Hepatic stellate cell (primary cell): ENCODE measurements at places on chromosomes 5 and 9.

DNA sequence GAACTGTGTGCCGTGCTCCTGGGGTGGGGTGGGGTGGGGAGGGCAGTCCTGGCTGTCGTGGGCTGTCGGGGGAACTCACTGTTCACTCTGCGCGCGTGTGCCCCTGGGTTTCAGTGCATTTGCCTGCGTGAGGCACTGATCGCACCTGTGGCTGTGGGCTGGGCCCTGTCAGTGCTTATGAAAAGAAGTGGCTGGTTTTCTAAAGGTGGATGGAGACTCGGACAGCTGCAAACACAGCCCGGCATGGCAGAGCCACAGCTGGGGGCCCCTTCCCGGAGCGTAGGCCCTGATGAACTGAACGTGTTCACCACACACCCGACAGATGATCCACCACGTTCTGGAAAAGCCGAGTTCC is 42.7 kb downstream of the NKD2 start:
- no peak for DNase-seq

DNA sequence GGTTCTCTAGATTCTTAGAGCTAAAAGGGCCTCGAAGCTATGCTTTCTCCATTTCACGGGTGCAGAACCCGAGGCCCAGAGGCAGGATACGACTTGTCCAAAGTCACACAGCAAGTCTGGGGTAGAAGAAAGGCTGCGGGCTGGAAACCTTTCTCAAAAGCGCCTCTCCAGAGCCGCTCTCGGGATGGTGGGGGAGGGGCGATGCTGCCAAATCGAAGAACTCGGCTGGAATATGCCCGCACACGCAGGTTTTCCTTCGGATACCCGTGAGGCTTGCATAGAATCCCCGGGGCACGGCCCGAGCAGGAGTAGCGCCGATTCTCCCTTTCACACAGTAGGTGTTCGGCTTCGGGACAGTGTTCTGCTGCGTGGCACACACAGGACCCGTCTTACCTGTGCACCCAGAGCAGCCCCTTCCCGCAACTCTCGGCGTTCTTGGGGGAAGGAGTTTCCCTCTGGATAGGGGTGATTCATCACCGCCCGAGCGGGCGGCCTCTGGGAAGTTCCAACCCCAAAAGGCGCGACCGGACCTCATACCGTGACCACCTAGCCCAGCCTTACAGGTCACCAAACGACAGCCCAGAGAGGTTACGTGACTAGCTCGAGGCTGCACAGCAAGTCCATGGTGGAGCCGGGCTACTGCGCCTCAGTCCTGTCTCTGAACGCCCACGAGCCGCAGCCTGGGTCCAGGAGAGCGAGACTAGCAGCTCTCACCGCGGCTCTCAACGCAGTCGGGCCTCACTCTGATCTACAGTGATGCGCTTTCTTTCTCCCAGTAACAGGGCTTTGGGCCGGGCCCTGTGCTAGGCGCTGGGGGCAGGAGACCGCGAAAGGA is 4.1 kb downstream of the PAX5 start:
- no peak for DNase-seq

GRCh38 chr9:121213136-121213806 is 11.6 kb upstream of the RAB14 start:
- DNase-seq: peak; percentile 83

- DNase-seq: no peak
Observed at GRCh38 chr5:12230659-12231058, 326.4 kb upstream of the CTNND2 start.

DNA sequence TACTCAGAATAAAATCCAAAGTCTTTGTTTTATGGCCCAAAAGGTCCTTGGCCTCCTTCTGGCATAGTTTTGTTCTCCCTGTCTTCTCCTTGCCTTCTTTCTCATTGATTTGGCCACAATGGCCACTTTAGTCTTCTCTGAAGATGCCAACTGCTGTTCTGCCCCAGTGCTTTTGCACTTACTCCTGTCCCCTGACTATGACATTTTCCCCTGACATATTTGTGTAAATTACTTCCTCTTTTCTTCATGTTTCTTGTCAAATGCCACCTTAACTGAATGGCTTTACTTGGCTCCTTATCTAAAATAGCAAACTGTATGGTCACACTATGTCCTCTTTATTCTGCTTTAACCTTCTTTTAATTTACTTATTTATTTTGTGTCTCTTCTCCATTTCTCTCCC is 484.7 kb upstream of the ARRDC3 start:
- no peak for DNase-seq

DNA sequence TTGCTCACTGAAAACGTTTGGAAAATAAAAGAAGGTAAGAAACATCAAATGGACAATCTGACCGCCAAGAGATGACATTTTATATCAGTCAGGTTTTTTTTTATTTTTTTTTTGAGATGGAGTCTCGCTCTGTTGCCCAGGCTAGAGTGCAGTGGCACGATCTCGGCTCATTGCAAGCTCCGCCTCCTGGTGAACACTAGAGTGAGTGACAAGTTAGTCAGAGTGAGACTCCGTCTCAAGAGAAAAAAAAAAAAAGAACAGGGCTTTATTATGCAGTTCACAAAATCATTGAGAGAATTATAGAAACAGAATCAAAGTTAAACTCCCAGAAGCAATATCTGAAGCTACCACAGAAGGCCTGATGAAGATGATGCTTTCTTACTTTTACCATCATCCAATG is 70.1 kb downstream of the DTWD2 start:
- no peak for DNase-seq

GRCh38 chr5:126808521-126808988 is 31.6 kb downstream of the LMNB1 start:
- no peak for DNase-seq

- no peak for DNase-seq
Observed at GRCh38 chr5:150146862-150147601, 8.6 kb downstream of the PDGFRB start.

DNA sequence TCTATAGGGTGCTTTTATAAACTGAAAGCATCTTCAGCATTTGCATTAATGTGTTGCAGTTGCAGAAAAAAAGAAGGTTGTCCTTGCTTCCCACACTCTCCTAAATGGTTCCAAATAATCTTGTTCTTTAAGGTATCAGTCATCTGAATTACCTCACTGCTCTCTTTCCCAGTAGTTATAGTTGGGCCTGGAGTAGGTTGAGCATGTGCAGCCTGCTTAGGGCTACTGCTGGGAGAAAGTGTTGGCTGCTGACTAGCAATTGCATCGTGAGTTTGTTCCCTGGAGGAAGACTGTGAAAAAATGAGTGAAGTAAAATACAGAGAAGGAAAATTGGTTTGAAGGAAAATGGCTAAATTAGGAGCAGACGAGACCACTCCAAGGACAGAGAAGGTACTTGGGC is 74.5 kb downstream of the PRR16 start:
- no peak for DNase-seq

DNA sequence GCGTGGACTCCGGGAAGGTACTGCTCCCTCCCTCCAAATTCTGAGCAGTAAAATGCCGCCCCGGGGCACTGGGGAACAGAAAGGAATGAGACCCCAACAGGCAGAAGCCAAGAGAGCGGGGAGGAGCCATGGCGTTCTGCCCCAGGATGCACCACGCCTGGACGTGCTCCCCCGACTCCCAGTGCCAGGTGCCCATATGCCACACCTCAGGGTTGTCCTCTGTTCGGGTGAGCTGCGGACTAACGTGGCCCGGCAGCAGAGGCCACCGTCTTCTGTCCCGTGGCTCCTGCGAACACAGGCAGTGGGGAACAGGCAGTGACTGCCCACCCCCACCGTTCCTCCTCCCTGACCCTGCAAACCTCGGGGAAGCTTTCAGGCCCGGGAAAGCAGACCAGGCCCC is 4.8 kb downstream of the SURF6 start:
- DNase-seq: no peak

DNA sequence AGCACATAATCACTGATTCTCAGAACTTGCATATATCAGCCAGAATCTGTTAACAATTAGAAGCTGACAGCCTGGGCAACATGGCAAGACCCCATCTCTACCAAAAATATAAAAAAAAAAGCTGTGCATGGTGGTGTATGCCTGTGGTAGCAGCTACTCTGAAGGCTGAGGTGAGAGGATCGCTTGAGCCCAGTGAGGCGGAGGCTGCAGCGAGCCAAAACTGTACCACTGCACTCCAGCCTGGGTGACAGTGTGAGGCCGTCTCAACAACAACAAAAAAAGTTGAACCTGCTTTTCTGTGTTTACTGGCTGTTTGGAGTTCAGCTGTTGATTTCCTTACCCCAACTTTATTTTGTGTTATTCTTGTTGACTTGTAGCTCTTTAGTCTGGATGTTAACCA is 66.8 kb downstream of the GOLPH3 start:
- no peak for DNase-seq

DNA sequence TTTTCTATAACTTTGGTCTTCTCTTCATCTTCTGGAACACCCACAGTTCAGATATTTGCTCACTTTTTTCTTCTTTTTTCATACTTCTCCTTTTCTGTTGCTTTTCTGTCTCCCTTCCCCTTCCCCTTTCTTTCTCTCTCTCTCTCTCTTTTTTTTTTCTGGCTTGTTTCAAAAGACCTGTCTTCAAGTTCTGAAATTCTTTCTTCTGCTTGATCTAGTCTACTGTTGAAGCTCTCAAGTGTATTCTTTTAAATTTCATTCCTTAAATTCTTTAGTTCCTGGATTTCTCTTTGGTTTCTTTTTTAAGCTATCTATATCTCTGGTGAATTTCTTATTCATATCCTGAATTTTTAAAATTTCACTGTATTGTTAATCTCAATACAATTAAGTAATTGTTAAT is 11.2 kb downstream of the ALG2 start:
- no peak for DNase-seq

DNA sequence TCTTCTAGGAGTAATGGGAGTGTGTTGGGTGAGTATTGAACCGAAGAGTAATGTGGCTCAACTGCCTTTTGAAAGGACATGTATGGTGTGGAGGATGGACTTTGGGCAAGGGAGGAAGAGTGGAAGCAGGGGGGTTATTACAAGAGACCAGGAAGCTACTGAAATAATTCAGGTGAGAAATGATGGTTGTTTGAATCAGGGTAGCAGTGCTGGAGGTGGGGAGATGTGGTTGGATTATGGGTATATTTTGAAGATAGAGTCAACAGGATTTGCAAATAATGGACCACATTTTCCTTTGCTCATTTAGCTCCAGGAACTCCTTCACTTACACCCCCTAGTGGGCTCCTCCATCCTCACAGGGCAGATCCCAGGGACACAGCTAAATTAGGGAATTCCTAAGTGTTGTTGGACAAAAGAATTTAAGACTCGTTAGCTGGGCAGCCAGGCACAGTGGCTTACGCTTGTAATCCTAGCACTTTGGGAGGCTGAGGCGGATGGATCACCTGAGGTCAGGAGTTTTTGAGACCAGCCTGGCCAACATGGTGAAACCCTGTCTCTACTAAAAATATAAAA is 1.2 kb upstream of the SLC4A9 start:
- DNase-seq: peak; percentile 72

- DNase-seq: peak; percentile 58
Observed at GRCh38 chr9:6007770-6008168, 7.7 kb downstream of the RANBP6 start.

GRCh38 chr5:173850659-173851058 is 37.5 kb upstream of the CPEB4 start:
- no peak for DNase-seq
